ENCODE measurements at places on chromosomes 3 and 15.

DNA sequence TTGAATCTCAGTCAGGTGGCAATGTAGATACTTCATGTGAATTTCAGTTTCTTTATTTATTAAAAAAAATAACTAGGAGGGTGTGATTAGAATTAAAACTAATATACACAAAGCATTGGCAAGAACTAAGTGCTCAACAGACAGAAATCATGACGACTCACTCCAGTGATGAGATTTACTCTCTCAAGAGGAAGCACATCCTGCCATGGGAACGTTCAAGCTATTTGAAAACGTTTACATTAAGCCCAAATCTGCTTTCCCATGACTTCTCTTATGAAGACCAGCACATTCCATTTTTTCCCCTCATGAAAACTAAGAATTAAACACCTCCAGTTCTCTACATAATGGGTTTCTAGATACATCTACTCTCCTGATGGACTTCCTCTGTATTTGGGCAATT lies 8.5 kb downstream of the WDR53 start:
- DNase-seq = no peak

DNA sequence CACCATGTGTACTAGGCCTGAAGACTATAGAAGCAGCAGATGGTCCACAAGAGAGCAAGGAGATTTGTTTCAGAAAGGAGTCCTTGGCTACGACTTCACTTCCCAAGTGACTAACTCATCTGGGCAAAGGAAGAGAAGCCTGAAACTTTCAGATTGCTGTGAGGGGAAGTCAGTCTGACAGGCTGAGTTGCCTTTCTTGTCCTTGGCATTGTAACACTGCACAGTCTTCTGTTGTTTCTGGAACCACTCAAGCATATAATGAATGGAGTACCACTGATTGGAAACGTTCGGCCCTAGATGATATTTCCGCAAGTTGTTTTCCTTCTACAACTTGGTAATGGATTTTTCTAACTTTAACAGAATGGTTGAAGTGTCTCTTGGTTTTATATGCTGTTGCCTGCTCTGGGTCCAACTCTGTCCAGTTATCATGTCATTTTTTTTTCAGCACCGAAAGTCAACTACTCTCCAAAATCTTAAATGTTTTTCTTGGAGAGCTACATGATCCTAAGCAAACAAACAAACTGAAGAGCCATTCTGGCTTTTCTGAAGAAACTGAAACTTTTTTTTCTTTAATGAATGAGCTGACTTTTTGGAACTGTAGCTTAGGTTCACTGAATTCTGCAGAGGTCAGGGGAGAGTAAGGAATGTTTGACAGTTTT lies 685.7 kb downstream of the MECOM start:
- no peak for DNase-seq

- DNase-seq = no peak
Measured at GRCh38 chr3:131840156-131840797, 194.5 kb downstream of the CPNE4 start.

DNA sequence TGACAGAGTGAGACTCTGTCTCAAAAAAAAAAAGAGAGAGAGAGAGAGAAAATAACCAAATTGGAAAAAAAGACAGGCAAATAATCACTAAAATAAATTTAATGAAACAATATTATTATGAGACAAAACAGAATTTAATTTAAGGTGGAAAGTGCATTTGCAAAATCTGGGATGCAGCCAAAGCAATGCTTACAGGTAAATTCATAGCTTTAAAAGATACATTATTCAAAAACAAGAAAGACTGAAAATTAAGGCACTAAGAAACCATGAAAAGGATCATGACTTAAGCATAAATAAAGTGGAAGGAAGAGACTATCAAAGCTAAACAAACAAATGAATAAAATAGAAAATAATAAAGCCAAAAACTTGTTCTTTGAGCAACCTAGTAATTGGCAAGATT lies 37.7 kb downstream of the GRIP2 start:
- DNase-seq = no peak

GRCh38 chr3:31053299-31053698 lies 158.8 kb upstream of the GADL1 start:
- no peak for DNase-seq

DNA sequence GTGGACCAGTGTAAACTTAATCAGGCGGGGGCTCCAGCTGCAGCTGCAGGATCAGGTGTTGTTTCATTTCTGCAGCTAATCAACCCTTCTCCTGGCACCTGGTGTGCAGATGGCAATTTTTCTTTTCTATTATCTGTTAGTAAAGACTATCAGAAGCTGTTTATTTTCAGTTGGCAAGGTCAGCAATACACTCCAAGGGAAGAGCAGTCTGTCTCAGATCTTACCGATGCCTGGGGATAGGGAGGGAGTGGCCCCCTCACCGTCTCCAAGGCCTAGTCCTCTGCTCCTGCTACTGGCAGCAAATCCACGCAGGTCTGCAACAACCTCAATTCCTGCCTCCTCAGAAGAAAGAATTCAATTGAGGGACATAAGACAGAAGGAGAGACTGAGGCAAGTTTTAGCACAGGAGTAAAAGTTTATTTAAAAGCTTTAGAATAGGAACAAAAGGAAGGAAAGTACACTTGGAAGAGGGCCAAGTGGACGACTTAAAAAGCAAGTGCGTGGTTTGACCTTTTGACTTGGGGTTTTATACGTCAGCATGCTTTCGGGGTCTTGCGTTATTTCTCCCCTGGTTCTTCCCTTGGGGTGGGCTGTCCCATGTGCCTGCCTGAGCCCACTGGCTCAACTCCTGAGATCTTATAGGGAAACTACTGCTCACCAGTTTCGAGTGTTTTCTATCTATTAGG lies 9.2 kb downstream of the CCRL2 start:
- no peak for DNase-seq
